ENCODE measurements at places on chromosomes 6 and 20.

- no peak for DNase-seq
These were observed 154.6 kb upstream of the SOX4 start for GRCh38 chr6:21438986-21439352.

DNA sequence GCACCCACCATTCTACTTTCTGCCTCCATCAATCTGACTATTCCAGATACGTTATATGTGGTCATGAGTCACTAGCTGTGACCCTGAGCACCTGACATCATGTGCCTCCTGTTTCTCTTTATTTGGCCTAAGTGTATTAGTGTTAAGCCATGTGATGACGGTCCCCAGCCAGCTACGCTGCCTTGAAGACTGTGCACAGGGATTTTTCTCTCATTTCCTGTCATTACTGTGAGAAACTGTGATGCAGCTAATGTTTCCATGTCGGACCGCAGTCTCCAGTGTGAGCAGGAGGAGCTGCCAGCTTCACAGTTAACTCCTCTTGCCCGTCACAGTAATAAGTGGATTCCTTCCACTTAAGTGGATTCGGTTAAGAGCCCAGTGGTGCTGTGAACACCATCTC lies 9.9 kb upstream of the SPATS1 start:
- DNase-seq, result no peak

DNA sequence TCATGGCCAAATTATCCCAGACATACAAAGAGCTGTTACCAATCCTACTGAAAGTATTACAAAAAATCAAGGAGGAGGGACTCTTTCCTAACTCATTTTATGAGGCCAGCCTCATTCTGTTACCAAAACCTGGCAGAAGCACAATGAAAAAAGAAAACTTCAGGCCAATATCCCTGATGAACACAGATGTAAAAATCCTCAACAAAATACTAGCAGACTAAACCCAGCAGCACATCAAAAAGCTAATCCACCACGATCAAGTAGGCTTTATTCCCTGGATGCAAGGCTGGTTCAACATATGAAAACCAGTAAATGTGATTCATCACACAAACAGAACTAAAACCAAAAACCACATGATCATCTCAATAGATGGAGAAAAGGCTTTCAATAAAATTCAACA lies 109.2 kb downstream of the C6orf118 start:
- no peak for DNase-seq

DNA sequence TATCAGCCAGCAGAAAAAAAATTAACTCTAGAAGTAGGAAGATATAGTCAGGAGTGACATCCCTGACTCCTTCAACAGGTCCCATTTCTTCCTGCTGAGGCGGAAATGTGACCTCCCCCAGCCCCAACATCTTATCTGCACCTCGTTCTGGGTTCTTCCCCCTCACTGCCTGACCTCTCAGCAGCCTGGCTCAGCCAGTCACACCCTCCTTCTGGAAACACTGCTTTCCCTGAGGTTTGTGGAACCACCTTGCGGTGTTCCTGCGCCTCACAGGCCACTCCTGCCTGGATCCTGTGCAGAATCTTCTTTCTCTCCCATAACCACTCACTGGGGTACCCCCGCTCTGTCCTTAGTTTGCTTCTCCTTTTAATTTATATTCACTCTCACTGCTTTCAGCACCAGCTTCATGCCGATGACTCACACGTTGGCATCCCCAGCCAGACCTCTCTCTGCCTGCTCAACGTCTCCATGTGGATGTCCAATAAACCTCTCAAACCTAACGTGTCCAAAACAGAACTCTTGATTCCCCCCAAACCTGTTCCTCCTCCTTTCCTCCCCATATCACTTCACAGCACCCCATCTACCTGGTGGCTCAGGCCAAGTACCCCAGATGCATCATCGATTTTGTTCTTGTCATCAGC lies 222.8 kb upstream of the PLN start:
- DNase-seq, result no peak

GRCh38 chr6:168116438-168116974 lies 37.5 kb upstream of the FRMD1 start:
- DNase-seq, result no peak

GRCh38 chr6:146892283-146892612 lies 293.5 kb downstream of the ADGB start:
- no peak for DNase-seq

DNA sequence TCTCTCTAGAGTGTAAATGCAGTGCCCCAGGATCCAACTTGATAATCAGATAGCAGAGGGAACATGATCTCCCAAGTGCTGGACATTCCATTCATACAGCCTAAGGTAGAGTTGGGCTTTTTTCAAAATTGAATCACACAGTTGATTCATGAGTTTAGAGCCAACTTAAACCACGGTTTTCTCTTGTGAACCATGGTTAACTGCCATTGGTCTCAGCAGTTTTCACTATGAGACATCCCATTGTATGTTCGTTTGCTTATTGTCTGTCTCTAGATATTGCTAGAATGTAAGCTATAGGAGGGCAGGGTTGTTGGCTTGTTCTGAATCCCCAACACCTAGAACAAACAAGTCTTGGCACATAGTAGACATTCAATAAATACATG lies 37.2 kb upstream of the TAF8 start:
- no peak for DNase-seq

- no peak for DNase-seq
These were observed 75.1 kb downstream of the PPP1R3G start for GRCh38 chr6:5160206-5160605.

DNA sequence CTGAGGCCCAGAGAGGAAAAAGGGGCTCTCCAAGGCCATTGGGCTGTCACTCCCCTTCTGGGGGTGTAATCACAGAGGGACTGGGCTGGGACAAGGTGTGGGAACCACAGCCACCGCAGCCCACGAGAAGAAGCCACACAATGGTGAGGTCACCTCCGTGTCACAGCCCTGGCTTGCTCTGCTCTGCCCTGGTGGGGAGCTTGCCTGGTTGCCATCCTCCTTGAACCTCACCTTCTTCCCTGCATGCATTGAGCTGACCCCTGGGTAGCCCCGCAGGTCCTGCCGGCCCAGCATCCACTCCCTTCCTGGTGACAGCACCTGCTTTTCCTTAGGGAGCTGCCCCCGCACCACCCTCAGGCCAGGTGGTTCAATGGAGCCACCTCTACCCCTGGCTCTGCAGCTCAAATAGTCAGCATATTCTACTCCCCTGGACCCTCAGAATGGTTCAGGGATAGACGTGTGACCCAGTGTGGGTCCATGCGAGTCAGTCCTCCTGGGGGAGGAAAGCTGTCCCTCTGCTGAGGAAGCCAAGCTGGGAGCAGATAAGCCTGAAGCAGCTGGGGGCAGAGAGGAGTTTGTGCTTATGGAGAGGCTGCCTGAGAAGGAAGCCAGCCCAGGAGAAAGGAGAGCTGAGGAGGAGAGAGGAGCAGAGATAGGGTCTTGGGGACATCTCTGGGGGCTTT lies 21.3 kb downstream of the RBM38 start:
- no peak for DNase-seq

GRCh38 chr6:45310118-45310788 lies 17.9 kb upstream of the RUNX2 start:
- no peak for DNase-seq

Data from stimulated activated CD4-positive, alpha-beta T cell treated with anti-CD3 and anti-CD28 coated beads, Interleukin-4, amount 100 ng/mL, for 24 hours (primary cell).